ENCODE measurements at places on chromosomes 3 and 15.

DNA sequence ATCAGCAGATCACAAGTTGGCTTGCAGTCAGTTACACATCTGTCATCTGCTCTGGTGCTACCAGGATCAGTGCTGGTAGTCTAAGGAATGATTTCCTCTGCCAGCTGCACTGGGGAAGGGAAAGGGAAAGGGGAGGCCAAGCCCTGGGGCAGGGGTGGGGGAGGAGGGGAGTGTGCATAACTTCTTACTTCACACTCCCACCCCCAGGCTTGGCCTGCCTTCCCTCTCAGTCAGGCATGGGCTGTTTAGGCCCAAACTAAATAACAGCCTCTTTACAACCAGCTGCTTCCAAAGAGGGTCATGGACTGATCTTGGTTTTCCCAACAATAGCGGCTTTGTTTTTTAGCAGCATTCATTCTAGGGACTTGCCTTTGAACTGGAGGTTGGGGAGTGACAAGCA lies 86.1 kb upstream of the PSMD6 start:
- DNase-seq: peak; percentile 73

- DNase-seq: no peak
These were observed 37.1 kb downstream of the GASK1A start for GRCh38 chr3:43015991-43016865.

GRCh38 chr15:98228846-98229245 lies 268.3 kb downstream of the ARRDC4 start:
- no peak for DNase-seq

GRCh38 chr15:26148156-26148860 lies 285.2 kb upstream of the ATP10A start:
- no peak for DNase-seq

DNA sequence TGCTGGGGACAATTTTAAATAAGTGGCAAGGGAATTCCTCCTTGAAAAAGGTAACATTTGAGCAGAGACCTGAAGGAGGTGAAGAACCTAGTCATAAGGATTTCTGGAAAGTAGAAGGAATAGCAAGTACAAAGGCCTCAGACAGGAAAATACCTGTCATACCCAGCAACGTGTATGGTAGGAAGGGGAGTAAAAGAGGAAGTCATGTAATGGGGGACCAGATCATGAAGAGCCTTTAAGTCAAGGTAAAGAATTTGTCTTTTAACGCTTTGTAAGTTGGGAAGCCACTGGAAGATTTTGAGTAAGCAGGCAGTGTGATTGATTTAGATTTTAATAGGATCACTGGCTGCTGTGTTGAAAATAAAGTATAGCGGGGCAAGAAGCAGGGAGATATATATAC lies 43.4 kb upstream of the FAH start:
- DNase-seq: no peak

Data from thyroid gland (tissue), 4 donors.